ENCODE measurements at places on chromosomes 5 and 9.

- DNase-seq = no peak
These were observed 30.7 kb downstream of the IFNW1 start for GRCh38 chr9:21110708-21111576.

DNA sequence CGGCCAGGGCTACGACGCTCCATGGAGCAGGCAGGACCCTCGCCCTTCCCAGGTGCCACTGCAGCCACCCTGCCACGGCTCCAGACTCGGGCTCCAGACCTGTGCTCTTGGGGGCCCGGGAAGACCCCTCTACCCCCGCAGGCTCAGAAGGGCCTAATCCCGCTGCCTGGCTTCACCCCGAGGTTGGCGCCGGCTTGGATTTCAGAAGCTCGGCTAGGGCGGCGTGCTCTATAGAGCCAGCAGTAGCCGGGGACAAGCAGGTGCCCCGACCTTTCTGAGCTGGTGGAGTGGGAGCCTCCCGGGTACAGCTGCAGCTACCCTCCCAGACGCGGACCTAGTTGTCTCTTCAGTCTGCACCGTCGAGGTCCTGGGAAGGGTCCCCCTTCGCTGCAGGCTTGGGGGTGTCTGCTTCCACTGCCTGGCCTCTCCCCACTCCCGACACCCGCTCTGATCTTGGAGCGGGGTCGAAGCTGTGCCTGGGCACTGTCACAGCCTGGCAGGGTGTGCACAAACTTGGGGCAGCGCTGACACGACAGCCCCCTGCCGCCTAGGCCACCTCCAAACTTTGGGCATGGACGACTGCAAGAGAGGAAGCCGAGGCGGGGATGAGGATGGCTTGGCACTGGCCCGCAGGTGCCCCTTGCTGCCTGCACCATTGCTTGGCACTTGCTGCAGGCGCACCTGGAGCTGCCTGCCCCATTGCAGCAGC, 1366.1 kb upstream of the CDH9 start:
- no peak for DNase-seq

DNA sequence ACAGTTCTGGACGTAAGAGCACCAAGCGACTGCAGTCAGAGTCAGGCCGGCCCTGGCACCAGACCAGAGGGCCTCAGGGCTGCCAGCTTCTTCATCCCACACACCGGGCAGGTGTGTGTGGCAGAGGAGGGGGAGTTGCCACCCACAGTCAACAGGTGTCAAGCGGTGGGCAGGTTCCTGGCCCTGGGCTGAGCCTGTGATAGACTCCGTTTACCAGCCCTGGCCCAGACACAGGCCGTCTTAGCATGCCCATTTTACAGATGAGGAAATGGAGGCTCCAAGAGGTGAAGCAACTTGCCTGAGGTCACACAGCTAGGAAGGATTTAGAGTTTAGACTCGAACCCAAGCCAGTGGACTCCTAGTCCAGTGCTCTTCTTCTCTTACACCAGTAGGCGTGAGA, 71.8 kb downstream of the HMCN2 start:
- no peak for DNase-seq

DNA sequence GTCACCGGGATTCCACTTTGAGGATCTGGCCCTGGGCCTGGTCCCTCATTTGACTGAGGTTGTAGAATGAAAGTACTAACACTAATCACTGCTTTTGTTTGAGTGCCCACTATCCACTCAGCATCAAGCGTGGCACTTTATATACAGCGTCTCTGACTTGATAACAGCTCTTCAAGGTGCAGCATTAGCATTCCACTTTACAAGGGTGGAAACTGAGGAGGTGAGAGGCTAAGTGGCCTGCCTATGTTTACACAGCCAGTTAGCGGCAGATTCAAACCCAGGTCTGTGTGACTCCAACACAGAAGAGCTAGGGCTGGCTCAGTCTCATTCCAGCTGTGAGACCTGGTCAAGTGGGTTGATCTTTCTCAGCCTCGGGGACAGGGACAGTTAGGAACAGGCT, 5.9 kb downstream of the KCNMB1 start:
- no peak for DNase-seq

DNA sequence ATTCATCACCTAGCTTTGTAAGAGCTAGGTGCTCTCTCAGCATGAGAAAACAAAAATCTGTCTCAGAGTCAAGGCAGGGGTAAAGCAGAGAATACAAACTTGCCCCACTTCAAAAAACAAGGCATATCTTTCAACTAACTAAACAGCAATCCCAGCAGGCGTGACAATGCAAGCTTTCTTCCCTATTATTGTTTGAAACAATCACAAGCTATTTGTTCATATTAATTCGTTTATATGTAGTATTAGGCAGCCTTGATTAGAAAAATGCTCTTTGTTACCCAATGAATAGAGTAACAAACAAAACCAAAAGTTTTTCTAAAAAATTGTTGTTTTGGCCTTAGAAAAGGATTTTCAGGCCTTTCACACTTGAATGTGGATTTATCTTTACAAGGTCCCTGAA, 71.1 kb downstream of the LPAR1 start:
- no peak for DNase-seq

GRCh38 chr5:137051161-137051560, 448.0 kb downstream of the SPOCK1 start:
- no peak for DNase-seq

DNA sequence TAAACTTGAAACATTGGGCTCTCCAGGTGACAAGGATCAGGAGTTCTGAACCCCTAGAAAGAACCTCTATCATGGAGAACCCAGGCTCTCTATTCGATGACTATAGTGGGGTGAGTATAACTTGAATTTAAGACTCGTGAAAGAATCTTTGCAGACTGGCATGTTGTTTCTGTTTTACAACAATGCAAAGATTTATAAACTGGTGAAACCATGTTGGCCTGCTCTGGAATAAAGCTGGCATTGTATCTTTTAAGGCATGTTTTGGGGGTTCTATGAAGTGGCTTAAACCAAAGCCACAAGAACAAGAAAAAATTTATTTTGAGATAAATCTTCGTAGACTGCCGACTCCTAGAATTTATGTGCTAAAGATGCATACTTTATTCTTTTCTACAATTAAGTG, 9.8 kb upstream of the GDNF start:
- DNase-seq = no peak

DNA sequence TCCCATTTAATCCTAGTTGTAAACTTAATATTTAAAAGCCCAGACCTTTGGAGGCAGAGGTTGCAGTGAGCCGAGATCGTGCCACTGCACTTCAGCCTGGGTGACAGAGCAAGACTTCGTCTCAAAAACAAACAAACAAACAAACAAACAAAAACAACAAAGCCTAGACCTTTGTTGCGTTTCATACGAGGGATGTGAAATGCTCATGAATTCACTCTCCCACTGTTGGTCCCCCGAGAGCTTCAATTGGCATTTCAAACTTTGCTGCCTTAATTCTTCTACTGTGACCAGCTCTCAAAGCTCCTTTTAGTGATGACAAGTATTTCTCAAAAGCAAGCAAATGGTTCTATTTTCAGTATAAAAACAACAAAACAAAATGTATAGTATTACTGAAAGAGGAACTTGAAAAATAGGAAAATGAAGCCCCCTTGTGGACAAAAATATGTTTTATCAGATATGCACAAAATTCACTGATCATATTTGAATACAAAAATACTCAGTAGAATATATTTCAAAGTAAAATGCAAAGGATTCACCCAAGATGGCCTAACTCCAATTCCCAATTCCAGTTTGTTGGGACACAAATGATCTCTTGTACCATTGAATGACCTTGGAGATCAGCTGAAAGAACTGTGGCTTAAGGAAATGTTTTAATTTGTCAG, 140.4 kb downstream of the ESM1 start:
- no peak for DNase-seq

GRCh38 chr5:140556438-140556837, 835 bp downstream of the SRA1 start:
- no peak for DNase-seq

DNA sequence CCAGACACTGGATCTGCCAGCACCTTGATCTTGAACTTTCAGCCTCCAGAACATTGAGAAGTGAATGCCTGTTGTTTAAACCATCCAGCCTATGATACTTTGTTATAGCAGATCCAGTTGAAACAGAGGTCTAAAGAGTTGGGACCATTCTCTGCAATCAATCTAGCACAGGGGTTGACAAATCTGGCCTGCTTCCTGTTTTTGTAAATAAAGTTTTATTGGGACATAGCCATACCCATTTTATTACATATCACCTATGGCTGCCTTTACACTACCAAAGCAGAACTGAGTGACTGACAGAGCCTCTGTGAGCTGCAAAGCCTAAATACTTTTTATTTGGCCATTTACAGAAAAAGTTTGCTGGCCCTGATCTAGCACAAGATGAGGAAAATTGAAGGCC, 62.0 kb downstream of the BARX1 start:
- DNase-seq = no peak

DNA sequence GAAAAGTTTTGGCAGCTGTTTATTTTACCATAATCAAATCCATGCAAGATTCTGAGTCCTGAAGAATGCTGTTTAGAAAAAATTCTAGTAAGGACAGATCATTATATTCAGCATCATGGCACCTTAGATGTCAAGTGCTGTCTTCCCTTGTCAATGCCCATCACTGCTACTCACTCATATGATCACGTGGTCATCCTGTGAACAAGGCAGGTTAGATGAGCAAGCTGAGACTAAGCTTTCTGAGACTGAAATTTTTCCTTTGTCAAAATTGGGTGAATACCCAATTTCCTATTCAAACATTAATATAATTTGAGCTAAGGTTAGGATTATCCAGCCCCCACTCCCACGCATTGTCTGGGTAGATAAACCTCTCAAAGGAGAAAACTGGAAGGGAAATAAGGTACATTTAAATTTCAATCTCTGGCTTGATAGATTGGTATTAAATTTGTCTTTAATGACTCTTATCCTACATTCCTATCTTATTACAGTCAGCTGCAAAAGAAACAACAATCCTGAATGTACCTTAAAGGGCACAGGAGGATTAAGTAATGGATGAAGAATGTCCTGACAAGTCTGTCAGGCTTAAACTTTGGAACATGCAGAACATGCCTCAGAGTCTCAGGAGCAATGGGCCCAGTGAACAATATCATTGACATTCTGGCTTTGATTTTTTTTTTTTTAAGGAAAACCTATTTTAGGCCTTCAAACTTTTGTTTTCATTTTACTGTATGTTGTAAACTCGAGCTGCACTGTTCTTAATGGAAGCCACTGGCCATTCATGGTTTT, 148.7 kb upstream of the RANBP3L start:
- no peak for DNase-seq

- no peak for DNase-seq
These were observed 73.0 kb upstream of the PJA2 start for GRCh38 chr5:109482748-109483147.

DNA sequence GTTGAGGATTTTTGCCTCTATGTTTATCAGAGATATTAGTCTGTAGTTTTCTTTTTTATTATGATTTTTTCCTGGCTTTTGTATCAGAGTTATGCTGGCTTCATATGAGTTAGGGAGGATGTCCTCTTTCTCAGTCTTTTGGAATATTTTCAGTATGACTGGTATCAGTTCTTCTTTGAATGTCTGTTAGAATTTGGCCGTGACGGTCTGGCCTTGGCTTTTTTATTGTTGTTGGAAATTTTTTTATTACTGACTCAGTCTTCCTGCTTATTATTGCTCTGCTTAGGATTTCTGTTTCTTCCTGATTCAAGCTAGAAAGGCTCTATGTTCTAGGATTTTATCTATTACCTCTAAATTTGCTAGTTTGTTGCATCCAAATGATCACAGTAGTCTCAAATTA, 421.9 kb downstream of the CDH10 start:
- no peak for DNase-seq

DNA sequence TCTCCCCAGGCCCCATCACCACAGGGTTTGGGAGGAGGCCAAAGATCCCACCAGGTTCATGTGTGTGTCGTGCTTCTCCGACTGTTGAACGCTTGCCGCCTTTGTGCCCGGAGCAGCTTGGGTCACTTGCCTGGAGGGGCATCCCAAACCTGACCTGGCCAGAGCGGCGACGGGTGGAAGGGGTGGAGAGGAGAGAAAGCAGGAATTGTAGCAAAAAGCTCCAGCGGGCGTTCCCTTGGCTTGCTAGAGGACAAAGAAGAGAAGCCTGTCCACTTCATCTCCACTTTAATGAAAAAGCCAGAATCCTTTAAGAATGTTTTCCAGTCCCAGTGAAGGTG, 2.9 kb upstream of the TRIM41 start:
- no peak for DNase-seq

- no peak for DNase-seq
These were observed 832.7 kb upstream of the ZNF608 start for GRCh38 chr5:125579182-125579581.

GRCh38 chr9:109444771-109445320, 53.3 kb downstream of the PTPN3 start:
- DNase-seq = no peak

DNA sequence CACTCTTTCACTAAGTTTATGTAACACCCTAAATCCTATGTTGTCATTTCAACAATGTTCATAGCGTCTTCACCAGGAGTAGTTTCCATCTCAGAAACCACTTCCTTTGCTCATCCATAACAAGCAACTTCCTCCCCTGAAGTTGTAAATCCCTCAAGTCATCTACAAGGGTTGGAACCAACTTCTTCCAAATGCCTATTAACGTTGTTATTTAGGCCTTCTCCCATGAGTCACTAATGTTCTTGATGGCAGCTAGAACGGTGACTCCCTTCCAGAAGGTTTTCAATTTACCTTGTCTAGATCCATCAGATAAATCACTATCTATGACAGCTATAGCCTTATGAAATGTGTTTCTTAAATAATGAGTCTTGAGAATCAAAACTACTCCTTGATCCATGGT, 73.3 kb upstream of the TARS1 start:
- no peak for DNase-seq

GRCh38 chr5:175797521-175798038, 73.8 kb upstream of the CPLX2 start:
- peak; percentile 13 for DNase-seq

- DNase-seq = no peak
These were observed 49.6 kb upstream of the CTXN3 start for GRCh38 chr5:127599320-127599719.

GRCh38 chr5:38695021-38695958, 138.8 kb upstream of the LIFR start:
- DNase-seq = no peak

Measured in body of pancreas (tissue), 4 donors.